ENCODE measurements at places on chromosomes 6 and 20.

GRCh38 chr6:107390056-107390455 lies 69.3 kb downstream of the PDSS2 start:
- no peak for DNase-seq

- no peak for DNase-seq
Measured at GRCh38 chr20:41432746-41433145, 66.1 kb upstream of the EMILIN3 start.

GRCh38 chr6:80196906-80197305 lies 90.4 kb downstream of the BCKDHB start:
- DNase-seq, result no peak

- DNase-seq, result no peak
Measured at GRCh38 chr20:22797103-22797502, 212.7 kb upstream of the FOXA2 start.

DNA sequence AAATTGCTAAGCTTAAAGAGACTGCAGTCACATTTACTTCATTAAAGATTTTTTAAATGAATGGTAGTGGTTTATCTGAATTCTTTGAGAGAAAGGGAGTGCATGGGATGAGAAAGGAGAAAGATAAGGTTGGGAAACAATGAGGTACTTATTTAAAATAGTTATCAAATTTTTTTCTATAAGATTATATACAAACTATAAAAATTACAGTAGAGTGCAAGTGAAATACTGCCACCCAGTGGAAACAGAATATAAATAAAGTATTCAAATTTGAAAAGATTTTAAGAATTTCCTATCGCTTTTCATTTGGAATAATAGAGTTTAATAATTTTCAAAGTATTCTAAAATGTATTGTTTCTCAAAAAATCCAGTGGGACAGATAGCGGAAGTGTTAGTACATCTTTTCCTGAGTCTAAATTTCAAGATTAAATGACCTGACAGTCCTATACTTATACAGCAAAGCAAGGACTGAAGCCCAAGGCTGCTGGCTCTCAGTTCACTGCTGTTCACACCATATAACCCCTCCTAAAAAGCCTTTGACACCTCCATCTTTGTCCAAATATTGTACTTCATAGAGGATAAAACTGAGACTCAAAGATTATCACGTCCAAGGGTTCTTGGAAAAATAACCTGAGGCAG lies 31.1 kb downstream of the EPM2A start:
- DNase-seq, result no peak

GRCh38 chr6:29791162-29791561 lies 36.5 kb upstream of the HLA-G start:
- no peak for DNase-seq

DNA sequence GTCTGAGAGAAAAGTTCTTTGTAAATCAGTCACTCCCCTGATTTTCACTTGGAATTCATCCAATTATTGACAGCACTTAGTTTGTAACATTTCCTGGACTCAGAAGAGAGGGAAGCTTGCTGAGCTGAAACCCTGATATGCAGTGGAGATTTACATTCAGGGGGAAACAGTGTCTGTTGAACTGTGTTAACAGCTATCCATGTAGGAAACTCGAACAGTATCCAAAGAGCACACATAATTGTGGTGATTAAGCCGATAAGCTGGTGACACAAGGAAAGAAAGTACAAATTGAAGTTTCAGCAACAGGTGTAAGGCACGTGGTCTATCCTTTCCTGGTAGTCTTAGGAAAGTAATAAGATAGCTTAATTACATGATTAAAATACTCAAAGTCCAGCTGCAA lies 78.1 kb upstream of the FLRT3 start:
- no peak for DNase-seq

- DNase-seq, result no peak
Measured at GRCh38 chr6:126967296-126968005, 151.0 kb upstream of the RSPO3 start.

DNA sequence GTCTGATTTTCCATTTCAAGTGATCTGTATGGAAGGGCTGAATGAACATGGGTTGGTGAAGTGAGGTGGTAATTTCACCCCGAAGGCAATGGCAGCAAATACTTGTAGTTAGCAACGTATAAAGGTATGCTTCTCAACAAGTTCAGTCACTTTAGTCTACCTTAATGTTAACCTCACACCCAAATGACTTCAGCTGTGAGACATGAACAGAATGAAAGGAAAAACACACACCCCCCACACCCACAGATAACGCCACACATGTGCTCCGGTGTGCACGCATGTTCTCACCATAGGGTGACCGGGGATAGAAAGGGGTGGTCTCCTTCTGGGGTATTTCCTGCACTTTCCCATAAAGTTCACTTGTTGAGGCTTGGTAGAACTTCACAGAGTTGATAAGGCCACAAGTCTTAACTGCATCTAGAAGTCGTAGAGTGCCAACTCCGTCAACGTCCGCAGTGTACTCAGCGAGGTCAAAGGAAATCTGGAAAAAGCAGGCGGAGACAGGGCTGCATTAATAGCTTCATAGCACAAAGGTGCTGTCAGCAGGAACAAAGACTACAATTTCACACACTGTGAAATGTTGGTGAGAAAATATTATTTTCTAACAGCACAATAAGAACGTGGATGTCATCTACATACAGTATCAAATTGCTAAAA lies 284.8 kb downstream of the GMDS start:
- no peak for DNase-seq

GRCh38 chr20:54456961-54457360 lies 18.4 kb upstream of the DOK5 start:
- no peak for DNase-seq

DNA sequence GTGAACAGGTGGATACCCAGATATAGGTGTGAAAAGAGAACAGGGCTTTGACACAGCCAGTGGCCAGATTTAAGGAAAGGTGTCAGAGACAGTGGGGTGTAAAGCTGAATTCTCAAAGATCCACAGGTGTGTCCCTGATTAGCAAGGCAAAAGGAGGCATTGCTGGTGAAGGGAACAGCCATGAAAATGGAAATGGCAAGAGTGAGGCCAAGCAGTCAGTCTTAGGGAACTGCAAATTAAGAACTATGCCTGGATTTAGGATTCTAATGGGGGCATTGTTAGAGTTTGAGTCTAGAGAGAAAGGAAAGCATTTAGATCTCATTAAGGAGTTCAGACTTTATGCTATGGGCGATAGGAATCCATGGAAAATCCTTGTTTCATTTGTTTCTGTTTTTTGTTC lies 789.2 kb downstream of the MAFB start:
- peak; percentile 40 for DNase-seq

DNA sequence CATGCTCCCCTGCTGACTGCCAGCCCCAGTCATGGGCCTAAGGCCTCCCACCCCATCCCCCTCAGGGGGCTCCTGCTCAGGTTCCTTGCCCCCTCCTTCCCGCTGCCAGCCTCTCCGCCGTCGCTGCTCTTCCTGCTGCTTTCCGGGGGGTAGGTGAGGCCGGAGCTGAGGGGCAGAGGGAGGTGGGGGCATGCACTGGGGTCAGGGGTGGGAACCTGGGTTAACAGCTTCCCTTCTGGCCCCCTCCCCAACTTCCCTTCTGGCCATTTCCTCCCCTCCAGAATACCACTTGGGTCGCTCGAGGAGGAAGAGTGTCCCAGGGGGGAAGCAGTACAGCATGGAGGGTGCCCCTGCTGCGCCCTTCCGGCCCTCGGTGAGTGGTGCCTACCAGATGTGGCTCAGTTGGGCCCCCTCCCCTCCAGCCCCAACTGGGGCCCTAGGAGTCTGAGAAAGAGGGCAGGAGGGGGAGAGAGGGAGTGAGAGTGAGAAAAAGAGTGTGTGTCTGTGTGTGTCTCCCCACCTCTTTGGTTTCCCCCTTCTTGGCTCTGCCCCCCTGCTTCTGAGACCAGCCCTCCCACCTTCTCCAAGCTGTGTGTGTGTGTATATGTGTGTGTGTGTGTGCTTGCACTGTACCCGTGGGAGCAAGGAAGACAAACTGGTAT lies 12.1 kb downstream of the SYNGAP1 start:
- no peak for DNase-seq

DNA sequence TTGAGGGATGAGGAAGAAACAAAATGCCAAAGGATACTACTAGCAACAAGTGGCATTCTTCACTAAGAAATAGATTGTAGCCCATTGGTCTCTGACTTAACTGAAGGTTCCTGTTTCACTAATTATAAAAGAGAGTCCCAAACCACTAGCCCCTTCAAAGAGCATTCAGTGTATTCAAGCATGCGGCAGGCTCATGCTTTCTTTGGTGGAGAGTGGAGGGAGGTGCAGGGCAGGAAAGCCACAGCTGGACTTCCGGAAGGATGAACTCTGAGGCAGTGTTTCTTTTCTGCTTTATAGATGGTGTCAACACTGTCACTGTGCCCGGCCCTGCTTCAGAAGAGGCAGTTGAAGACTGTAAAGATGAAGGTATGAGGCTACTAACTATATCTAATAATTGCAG lies 636.1 kb downstream of the KIF16B start:
- no peak for DNase-seq

GRCh38 chr6:4751823-4752464 lies 24.3 kb upstream of the CDYL start:
- DNase-seq, result no peak

GRCh38 chr20:50913690-50914375 lies 17.4 kb downstream of the ADNP start:
- DNase-seq, result no peak

DNA sequence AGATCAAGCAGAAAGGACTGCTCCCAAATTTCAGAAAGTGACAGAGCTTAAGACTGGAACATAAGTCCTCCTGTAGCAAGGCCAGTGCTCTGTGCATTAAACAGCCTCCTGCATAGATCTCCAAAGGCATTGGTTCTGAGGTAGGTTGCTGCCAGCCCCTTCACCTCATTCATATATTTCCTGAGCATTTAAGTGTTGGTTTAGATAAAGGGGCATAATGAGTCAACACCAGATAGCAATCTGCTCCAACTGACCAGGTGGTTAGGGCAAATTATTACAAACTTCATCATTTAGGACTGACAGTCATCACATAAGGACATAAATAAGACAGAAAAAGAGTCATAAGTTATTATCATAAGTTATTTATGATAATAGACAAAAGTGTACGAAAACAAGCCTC lies 10.7 kb downstream of the PTPRK start:
- DNase-seq, result no peak

GRCh38 chr6:41036186-41036585 lies 2.8 kb downstream of the UNC5CL start:
- DNase-seq, result no peak

DNA sequence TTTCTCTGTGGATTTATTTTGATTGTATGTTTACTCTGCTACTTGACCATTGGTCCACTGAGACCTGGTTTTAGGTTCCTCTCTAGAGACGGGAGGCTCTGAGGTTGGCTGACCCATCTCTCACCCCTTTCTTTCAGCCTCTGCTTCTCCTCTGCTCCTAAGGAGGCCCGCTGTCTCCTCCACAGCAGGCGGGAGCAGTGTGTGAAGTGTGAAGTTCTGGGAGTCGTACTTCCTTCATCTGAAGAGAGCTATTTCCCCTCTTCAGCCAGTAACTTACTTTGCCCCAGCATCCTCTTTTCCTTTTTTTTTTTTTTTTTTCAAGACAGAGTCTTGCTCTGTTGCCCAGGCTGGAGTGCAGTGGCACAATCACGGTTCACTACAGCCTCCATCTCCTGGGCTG lies 21.1 kb downstream of the PDRG1 start:
- no peak for DNase-seq

GRCh38 chr6:84554074-84554473 lies 210.3 kb downstream of the TBX18 start:
- DNase-seq, result no peak

DNA sequence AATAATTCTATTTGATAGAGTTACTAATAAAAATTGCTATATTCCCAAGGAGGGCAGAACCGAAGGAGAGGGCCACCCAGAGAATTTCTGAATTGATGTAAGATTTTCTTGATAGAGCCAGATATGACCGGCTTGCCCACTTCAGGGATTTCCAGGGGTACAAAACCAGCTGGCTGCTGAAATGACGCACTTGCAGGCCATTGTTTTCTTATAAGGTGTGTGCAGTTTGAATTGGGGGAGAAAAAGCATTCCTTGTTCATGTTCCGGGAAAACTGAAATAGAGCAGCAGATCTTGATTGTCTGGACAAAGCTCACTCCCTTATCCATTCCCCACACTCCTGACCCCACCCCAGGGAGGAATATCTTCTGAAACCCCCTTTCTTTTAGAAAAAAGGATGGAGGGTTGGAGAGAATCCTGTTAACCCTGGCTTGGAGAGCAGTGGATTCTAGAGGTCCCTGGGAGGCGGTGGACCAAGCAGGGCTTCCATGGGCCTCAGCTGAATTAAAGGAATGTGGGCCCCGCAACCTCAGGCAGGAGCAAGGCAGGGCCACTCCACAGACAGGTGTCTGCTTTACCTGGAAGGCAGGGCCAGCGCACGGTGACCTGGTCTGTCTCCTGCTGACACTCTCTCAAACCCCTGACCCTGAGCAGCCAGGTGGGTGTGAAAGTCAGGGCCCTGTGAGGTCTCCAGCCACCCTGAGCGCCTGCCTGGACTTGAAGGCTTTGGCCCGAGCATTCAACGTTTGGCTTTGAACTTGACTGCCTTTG lies 96.4 kb downstream of the TMEM170B start:
- no peak for DNase-seq

DNA sequence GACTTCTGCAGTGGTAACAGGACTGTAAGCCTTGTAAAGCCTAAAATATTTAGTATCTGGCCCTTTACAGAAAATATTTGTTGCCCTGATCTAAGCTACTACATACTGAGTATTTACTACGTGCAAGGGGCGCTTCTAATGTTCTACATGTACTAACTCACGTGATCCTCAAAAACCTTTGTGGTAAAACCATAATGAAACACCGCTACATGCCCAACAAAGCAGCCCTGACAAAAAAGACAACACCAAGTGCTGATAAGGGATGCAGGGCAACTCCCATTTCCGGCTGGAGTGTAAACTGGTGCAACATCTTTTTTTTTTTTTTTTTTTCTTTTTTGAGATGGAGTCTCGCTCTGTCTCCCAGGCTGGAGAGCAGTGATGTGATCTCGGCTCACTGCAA lies 85.0 kb downstream of the SULF2 start:
- no peak for DNase-seq

GRCh38 chr6:130215526-130215925 lies 7.2 kb downstream of the SAMD3 start:
- no peak for DNase-seq

Measured in iPS DF 19.7 (cell line).